Activated T-cell treated with anti-CD3 and anti-CD28 coated beads for 48 hours (primary cell): ENCODE measurements at places on chromosomes 5 and 9.

DNA sequence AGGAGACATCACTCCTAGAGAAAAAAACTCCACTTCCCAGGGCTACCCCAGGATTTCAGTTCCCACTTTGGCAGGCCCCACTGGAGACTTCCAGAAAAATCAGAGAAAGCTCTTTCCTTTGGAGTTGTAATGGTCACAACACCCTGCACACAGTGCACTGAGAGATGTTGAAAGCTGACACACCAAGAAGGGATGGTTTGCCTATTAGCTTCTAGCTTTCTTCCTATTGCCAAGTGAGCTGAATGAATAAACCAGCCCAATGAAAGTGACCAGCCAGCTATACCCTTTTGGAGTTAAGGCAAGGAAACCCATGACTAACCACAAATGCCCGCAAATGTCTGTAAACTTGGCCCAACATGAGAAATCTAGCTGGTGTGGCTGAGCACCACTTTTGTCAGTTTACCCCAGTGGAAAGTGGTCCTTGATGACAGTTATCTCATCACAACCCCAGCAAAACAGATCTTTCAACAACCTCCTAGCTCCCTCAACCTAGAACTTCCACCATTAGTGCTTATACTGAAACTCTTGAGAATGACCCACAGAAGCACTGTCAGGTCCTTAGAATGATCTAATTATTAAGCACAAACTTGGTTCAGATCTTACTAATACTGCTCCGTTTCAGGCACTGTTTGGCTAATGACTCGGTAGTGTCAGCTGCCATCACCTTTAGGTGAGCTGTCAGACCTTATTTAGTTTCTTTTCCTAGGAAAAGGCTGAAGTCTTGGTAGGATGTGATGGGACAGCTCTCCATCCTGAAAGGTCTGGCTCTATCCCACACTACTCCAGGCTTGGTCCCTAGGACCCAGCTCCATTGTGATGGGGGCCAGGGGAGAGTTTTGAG, 11.2 kb downstream of the IRF1 start:
- DNase-seq = no peak

GRCh38 chr9:76887003-76887821, 18.7 kb downstream of the PRUNE2 start:
- DNase-seq = no peak

DNA sequence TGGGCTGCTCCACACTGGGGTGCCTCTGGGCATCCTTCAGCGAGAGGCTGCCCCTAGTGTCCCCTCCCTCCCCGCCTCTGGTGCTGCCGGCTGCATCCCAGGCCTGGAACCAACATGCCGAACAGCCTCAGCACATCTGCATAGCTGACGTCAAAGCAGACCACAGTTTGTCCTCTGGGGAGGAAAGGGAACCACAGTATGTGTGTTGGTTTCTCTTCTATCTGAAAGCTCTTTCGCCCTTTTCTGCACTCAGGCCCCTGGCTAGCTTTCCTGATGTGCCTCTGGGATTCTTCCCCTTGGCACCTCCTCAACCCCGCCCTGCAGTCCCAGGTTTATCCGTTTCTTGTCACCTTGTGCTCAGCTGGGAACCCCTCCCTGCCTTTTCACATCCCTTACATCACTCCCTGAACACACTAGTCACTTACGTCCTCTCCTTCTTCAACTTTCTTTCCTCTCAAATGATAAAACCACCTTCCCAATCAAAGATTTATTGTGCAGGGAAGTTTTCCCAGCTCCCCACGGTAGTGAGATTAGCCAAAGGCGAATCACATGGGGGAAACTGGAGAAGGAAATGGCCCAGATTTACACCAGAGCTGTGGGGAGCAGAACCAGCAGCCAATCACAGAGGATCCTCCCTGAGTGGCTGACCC, 35.5 kb upstream of the B4GALT1 start:
- no peak for DNase-seq

DNA sequence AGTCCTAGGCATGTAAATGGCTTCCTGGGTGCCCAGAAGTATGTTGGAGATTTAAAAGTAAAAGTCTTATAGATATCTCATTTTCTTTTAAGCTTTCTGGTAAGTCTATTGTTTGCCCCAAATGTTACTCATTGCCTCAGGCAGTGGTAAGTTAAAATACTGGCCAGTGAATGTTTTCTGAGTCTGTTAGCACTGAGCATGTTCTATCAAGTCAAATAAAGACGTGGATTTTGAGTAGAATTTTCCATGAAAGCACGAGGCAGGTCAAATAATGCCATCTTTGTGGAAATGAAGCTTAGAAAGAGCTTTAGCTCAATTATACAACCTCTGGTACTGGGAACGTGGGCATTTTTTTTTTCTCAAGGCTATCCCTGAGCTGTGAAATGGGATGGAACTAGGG, 651.3 kb upstream of the ACO1 start:
- DNase-seq = no peak

- no peak for DNase-seq
Observed at GRCh38 chr5:164235300-164235891, 730.0 kb downstream of the MAT2B start.
